Regular cardiac myocyte (primary cell): ENCODE measurements at places on chromosomes 1 and 21. TPM values are rescaled to one million over a fixed set of nuclear protein-coding genes. Genes with fewer than 3 reads are reported as not detected.

The CD84 gene
- total RNA-seq, result not detected in 2 replicates

The FAM177B gene
- total RNA-seq, result not detected in 2 replicates

The LIN28A gene
- not detected in 2 replicates for total RNA-seq

The CYP4A22 gene
- total RNA-seq, result not detected in 2 replicates

The HLX gene
- 9.6 and 18.9 TPM in 2 replicates for total RNA-seq

The OLIG2 gene
- total RNA-seq, result not detected in 2 replicates

The KPRP gene
- total RNA-seq, result not detected in 2 replicates

The ASAP3 gene
- 10.5 and 32.1 TPM in 2 replicates for total RNA-seq

The S100A1 gene
- total RNA-seq, result not detected in 2 replicates

The OXCT2 gene
- total RNA-seq, result 0.96 and 1.7 TPM in 2 replicates

The MARK1 gene
- 0.77 and 2.5 TPM in 2 replicates for total RNA-seq

The ASTN1 gene
- total RNA-seq, result not detected in 2 replicates

The SLC6A9 gene
- 2.1 and 4.2 TPM in 2 replicates for total RNA-seq

The CRYBG2 gene
- total RNA-seq, result under 0.01 TPM in 1 of 2 replicates, not detected in the other

The MANEAL gene
- total RNA-seq, result 0.38 and 0.56 TPM in 2 replicates

The ERO1B gene
- total RNA-seq, result 3.1 and 3.3 TPM in 2 replicates

The ACKR1 gene
- total RNA-seq, result not detected in 2 replicates

The TSSK3 gene
- 0.56 TPM in 1 of 2 replicates, not detected in the other for total RNA-seq

The PDE9A gene
- 1.3 and 2.0 TPM in 2 replicates for total RNA-seq

The BTBD8 gene
- total RNA-seq, result 2.9 and 7.6 TPM in 2 replicates

The OR2L13 gene
- under 0.01 TPM in 1 of 2 replicates, not detected in the other for total RNA-seq

The SMPDL3B gene
- total RNA-seq, result under 0.01 and 0.28 TPM in 2 replicates

The PGLYRP3 gene
- not detected in 2 replicates for total RNA-seq

The OR2AJ1 gene
- total RNA-seq, result not detected in 2 replicates

The GLIS1 gene
- 0.19 and 0.56 TPM in 2 replicates for total RNA-seq

The LCE3D gene
- total RNA-seq, result not detected in 2 replicates

The IGSF3 gene
- 0.38 and 0.85 TPM in 2 replicates for total RNA-seq

The PROK1 gene
- not detected in 2 replicates for total RNA-seq

The SLC9C2 gene
- 0.28 TPM in 1 of 2 replicates, not detected in the other for total RNA-seq

The LRRC3 gene
- 0.38 and 0.85 TPM in 2 replicates for total RNA-seq

The TFF2 gene
- not detected in 2 replicates for total RNA-seq

The C1orf141 gene
- not detected in 2 replicates for total RNA-seq

The OR2W3 gene
- 0.58 TPM in 1 of 2 replicates, not detected in the other for total RNA-seq

The NBPF6 gene
- not detected in 2 replicates for total RNA-seq

The MYOG gene
- not detected in 2 replicates for total RNA-seq

The FMO5 gene
- total RNA-seq, result 0.19 and 2.5 TPM in 2 replicates

The KRTAP7-1 gene
- not detected in 2 replicates for total RNA-seq

The SAMSN1 gene
- total RNA-seq, result not detected in 2 replicates

The FMO4 gene
- total RNA-seq, result 0.96 and 3.9 TPM in 2 replicates

The TMEM125 gene
- under 0.01 TPM in 1 of 2 replicates, not detected in the other for total RNA-seq

The FMOD gene
- 1.2 and 6.5 TPM in 2 replicates for total RNA-seq

The WLS gene
- 85.1 and 116 TPM in 2 replicates for total RNA-seq

The AMY1A gene
- not detected in 2 replicates for total RNA-seq

The ATAD3B gene
- total RNA-seq, result 15.8 and 46.6 TPM in 2 replicates

The CHD5 gene
- total RNA-seq, result under 0.01 TPM in 2 replicates

The SLC27A3 gene
- total RNA-seq, result 6.1 and 8.5 TPM in 2 replicates

The CELF3 gene
- not detected in 2 replicates for total RNA-seq

The MFSD2A gene
- total RNA-seq, result 5.4 and 6.1 TPM in 2 replicates

The USH2A gene
- not detected in 2 replicates for total RNA-seq

The NTMT2 gene
- not detected in 2 replicates for total RNA-seq
